ENCODE measurements at places on chromosomes 4 and X.
A peak's percentile ranks its signal among the peaks of the same experiment; 100 is the strongest.

DNA sequence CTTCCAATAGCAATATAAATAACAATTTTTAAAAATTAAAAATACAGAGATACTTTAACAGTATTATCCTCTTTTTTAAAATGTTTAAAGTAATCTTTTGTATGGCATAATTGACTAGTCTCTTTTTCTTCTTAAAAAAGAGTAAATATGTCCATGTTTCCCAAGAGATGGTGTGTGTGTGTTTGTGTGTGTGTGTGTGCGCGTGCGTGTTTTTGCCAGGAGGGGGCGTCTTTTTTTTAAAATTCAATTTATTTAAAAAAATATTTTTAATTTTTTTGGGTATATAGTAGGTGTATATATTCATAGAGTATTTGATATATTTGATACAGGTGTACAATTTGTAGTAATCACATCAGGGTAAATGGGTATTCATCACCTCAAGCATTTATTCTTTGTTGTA is 1073.7 kb downstream of the PCDH7 start:
- ATAC-seq: no peak

DNA sequence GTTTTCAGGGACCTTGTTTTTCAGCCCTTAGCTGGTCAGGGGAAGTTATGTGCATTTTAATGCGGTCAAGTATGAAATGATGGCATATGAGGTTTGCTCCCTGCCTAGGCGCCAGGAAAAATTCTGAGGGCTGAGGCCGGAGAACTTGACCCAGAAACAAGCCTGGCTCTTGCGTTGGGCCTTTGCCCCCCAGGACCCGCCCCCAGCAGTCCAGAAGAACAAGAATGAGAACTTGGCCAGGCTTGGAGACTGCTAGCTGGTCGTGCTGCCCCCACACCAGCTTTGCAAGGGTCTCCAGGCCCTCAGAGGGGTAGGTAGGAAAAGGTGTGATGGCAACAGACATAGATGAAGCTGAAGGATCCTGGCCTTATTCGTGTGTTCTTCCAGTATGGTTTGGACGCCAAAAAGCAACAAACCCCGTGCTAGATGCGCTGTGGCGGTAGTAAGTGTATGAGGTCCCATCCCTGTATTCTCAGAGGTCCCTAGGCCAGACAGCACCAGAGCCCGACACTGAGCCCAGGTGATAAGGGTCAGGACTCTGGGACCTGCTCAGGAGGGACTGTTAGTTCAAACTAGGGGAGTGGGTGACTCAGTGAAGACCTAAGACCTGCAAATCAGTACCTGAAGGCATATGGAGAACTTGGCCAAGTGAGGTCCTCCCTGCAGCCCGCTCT is 10.5 kb downstream of the NKX3-2 start:
- no peak for ATAC-seq

DNA sequence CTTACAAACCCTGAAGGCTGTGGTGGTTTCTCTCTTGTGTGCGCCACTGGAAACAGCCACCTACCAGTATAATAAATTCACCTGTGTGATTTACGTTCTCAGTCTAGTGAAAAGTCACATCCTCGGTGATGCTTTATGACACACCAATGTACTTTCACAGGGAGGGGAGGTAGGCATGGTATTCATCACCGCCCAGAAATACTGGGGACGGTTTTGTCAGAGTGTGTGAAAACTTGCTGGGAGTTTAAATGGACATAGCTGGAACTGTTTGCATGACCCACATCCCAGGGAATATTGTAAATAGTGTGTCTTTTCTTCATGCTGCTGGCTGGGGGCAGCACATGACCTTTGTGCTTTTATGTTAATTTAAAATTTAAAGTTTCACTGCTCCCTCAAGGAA is 421.8 kb downstream of the MAPK10 start:
- ATAC-seq: no peak

GRCh38 chrX:95762716-95763115 is 921.9 kb upstream of the DIAPH2 start:
- no peak for ATAC-seq

DNA sequence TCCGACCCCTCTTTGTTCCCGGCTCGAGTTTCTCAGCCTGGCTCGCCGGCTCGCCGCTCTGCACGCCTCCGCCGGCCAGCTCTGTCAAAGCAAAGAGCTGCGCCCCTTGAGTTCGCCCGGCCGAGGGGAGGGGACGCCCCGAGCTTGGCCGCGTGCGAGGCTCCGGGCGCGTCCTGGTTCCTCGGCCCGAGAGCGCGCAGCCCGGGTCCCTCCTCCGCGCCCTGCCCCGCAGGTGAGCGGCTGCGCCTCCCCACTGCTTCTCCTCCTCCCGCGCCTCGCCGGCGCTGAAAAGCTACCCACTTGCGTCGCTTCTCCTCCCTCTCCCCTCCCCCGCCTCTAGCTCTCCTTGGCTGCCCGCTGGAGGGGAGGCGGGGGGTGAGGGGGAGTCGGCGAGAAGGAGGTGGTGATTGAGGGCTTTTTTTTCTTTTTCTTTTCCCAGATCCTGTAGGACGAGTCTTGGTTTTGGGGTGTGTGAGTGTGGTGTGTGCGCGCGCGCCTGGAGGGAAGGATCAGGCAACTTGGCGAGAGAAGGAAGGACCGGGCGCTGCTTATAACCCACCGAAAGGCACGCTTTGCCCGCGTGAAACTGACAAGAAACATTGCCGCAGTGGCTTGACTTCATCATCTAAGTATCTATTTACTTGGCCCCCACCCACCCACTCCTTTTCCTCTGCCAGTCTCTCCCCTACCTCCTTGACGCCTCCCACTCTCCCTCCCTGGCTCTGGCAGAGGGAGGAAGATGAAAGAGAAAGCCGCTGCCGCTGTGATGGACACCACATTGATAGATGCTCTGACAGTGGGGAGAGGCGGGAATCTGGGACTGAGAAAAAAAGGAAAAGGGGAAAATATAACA is at the start of gene LEF1:
Gene LEF1 (minus strand): TSS at position 262 of the 853 bp plus-strand sequence. CDS start 1,165 bp downstream, outside the sequence.
- ATAC-seq: peak; percentile 52

GRCh38 chrX:46572340-46572936 is 1.1 kb upstream of the CHST7 start:
- peak; percentile 61 for ATAC-seq

GRCh38 chr4:3847211-3847940 is 81.2 kb downstream of the ADRA2C start:
- no peak for ATAC-seq

DNA sequence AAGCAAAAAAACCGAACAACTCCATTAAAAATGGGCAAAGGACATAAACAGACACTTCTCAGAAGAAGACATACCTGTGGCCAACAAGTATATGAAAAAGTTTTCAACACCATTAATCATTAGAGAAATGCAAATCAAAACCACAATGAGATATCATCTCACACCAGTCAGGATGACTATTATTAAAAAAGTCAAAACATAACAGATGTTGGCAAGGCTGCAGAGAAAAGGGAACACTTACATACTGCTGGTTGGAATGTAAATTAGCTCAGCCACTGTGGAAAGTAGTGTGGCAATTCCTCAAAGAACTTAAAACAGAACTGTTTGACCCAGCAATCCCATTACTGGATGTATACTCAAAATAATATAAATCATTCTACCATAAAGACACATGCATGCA is 436.3 kb downstream of the KLHL13 start:
- ATAC-seq: no peak

GRCh38 chr4:25860586-25861279 is 2.1 kb downstream of the SEL1L3 start:
- peak; percentile 42 for ATAC-seq

GRCh38 chr4:39490322-39490721 is 31.5 kb downstream of the LIAS start:
- no peak for ATAC-seq

DNA sequence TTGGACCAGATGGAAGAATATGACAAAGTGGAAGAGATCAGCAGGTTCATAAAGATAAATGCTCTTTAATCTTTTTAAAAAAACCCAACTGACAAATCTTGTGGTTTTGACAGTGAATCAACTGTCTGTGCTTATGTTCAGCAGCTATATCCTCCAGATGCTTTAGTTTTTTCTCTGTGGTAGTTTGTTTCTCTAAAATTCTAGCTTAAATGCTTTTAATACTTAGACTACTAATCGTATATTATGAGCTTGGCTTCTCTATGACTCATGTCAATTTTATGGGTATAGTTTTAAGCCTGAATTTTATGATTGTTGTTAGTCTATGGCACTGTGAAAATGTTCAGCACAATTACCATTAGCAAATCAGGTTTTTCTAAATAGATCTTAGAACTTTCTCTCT is 12.9 kb downstream of the HHIP start:
- no peak for ATAC-seq

DNA sequence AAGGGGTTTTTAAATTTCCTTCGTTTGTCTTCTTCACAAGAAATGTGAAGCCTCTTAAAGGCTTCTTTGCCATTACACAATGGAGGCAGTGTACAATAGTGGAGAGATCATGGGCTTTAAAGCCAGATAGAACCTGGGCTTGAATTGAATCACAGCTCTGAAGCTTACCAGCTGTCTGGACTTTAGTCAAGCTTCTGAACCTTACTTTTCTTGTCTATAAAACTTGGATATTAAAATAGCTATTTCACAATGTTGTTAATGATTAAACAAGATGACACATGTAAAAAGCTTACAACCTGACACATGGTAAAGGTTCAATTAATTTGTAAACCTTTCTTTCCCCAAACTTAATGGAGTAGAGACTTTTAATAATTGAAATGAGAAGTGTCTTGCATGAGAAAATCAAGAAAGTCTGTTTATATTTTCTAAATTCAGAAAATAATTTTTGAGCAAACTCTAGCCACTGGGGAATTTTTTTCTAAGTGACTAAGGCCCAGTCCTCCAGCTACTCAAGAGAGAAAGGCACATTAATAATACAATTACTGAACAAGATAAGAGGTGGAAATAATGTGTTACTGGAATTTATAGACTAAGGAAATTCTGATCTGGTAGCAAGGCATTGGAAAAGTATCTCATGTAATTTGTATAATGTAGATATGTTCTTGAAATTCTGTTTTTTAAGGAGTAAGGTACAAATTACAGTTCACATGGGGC is 21.7 kb upstream of the TBC1D8B start:
- ATAC-seq: no peak

- ATAC-seq: no peak
Observed at GRCh38 chrX:124573468-124573867, 227.1 kb downstream of the SH2D1A start.

DNA sequence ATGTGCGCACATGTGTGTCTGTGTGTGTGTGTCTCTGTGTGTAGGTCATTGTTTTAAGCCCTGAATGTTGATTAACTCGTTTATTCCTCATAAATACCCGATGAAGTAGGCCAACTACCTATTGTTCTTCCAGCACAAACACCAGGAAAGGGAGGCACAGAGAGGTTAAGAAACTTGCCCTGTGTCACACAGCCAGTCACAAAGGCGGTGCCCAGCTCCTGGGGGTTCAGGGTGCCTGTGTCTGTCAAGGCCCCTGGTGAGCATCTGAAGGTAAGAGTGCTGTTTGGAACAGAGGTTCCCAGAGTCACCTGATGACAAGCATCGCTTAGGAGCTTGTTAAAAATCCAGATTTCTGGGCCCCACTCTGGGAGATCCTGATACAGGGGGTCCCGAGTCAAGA is 18.0 kb upstream of the SH3TC1 start:
- no peak for ATAC-seq

DNA sequence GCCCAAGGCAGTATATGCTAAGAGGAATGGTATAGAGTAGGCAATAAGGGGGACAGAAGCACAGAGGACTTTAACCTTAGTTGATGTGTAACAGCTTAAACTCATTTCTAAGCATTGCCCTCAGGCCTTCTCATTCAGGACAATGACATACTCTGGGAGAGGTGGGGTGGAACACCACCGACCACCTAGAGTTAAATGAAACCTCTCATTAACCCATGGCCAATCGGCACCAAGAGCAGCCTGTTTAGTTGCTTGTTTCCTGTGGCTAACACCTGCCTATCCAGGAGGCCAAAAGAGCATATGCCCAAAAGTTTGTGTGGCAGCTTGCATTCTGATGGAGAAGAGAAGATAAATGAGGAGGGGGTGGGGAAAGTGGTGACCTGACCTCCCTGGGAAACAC is 88.7 kb upstream of the PLAC1 start:
- no peak for ATAC-seq

DNA sequence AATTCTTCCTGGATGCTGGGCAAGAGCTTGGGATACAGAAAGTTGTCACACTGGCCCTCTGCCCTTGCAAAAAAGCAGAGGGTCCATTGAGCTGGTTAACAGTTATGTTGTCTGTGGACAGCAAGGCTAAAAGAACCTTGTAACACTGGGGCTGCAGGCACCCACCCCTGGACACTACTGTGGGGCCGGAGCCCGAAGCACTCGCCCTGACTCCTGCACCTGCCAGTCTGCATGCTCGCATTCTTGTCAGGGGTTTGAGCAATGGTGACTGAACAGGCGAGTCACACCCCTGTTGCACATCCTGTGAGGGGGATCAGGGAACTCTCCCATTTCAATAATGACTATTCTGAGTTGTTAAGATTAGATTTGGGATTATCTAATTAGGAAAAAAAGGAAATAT is 23.6 kb downstream of the ADH4 start:
- ATAC-seq: no peak

GRCh38 chr4:7089213-7089986 is 21.5 kb upstream of the GRPEL1 start:
- no peak for ATAC-seq

GRCh38 chrX:132612821-132613564 is 124.2 kb upstream of the MBNL3 start:
- no peak for ATAC-seq

GRCh38 chr4:112185334-112185733 is 40.1 kb downstream of the FAM241A start:
- ATAC-seq: no peak

- ATAC-seq: no peak
Observed at GRCh38 chrX:41314204-41314603, 19.8 kb upstream of the DDX3X start.

GRCh38 chr4:128979934-128980333 is 113.4 kb downstream of the SCLT1 start:
- ATAC-seq: no peak

DNA sequence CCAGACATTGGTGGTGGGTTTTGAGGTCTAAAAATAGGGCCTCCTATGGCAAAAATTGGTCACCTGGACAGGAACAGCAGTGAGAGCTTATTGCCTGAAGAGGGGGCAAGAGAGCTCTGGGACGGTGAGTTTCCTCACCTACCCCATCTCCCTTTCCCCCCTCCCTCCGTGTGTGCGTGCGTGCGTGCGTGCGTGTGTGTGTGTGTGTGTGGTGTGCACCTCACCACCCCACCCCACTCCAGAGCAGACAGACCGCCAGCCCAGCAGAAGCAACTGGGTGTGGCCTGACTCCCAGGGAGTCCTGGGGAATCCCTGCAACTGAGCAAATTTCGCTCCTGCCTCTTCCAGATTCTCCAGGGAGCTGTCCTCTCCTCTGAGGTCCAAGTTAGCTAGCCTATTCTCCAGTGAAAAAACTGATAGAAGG is 44.7 kb downstream of the PRPS1 start:
- peak; percentile 72 for ATAC-seq
